SHP77 treated with DMSO at 0.1 percent for 48 hours (cell line): ENCODE measurements at places on chromosomes 2 and 18.

DNA sequence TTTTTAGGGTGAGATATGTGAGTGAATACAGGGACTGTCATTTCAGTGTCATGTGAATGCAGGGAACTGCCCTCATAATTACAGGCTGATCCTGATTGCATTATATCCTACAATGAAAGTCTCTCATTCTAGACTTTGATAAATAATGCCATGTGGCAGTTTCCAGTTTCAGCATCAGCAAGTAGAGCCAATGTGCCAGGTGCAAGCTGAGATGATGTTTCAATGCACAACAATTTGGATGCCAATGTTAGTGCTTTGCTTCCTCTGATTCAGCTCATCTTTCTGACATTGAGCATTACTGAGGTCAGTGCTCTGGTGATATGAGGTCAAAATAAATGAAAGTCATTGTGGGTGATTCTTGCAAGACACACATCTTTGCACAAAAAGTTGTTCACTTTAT, 63.7 kb upstream of the TFPI start:
- DNase-seq: no peak

DNA sequence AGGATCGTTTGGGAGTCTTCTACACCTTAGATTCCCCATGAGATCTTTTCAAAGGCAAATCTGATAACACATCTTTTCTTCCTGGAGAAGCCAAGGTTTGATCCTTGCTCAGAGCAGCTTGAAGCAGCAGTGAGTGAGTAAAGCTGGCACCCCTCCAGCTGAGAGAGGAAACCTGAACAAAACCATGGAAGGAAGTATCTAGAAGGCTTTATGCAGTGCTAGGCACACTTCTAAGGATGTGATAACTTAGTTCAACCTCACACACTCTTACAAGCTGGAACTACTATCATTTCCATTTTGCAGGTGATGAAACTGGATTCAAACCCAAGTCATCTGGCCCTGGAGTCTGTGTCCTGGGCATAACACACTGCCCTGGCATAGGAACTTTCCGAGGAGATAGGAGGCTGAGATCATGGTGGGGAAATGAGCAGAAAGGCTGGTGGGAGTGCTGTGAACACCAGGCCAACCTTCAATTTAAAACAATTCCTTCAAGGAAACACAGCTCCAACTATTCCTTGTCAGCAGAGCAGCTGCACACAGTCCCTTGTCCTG, 71.2 kb downstream of the CTAGE1 start:
- no peak for DNase-seq

- no peak for DNase-seq
Observed at GRCh38 chr18:57131101-57131500, 15.8 kb upstream of the BOD1L2 start.

DNA sequence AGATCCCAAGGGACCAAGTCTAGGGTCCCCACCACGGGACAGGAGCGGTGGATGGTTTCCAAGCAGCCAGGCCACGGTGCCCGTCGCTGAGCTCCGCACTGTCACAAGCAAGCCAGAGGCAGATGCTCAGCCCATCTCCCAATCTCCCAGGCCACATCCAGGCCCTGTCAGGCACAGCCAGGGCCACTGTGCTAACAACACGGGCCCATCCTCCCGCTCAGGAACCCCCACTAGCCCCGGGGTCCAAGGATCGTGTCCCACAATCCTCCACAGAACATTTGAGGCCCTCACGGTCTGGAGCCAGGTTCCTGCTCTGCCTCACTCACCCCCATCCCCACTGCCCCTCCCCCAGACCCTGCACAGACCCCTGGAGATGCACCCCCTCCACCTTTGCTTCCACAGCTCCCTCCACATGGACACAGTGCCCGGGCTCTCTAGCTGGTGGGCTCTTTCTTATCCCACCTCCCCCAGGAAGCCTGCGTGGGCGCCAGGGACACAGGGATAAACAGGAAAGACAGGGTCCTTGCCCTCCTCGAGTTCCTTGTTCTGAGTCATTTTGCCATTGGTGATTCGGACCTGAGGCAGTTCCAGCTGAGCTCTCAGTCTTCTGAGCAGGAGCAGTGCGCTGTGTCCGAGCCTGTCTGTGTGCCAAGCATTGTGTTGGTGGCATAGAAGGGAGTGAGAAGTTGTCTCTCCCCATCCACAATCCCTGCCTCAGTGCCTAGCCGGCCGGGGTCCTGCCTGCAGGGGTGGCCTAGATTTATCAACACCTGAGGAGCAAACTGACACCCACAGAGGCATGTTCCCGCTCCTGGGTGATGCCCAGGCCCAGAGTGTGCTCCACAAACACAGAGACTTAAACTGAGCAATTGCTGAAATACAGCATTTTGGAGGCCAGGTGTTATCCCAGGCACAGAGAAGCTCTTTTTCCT, 7.0 kb downstream of the CROCC2 start:
- no peak for DNase-seq

- DNase-seq: no peak
Observed at GRCh38 chr2:234415706-234416105, 81.2 kb downstream of the ARL4C start.

GRCh38 chr18:76620321-76621170, 125.5 kb upstream of the ZNF516 start:
- DNase-seq: peak; percentile 39

DNA sequence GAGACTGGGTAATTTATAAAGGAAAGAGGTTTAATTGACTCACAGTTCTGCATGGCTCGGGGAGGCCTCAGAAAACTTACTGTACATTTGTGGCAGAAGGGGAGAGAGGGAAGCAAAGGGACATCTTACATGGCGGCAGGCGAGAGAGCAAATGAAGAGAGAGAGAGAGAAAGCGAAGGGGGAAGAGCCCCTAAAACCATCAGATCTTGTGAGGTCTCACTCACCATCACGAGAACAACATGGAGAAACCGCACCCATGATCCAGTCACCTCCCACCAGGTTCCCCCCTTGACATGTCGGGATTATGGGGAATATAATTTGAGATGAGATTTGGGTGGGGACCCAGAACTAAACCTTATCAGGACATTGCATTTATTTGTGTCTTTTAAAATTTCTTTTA, 75.9 kb downstream of the ACSL3 start:
- no peak for DNase-seq

GRCh38 chr18:78603102-78603983, 376.3 kb upstream of the SALL3 start:
- DNase-seq: no peak

- DNase-seq: no peak
Observed at GRCh38 chr2:23745726-23746105, 181.2 kb downstream of the ATAD2B start.

DNA sequence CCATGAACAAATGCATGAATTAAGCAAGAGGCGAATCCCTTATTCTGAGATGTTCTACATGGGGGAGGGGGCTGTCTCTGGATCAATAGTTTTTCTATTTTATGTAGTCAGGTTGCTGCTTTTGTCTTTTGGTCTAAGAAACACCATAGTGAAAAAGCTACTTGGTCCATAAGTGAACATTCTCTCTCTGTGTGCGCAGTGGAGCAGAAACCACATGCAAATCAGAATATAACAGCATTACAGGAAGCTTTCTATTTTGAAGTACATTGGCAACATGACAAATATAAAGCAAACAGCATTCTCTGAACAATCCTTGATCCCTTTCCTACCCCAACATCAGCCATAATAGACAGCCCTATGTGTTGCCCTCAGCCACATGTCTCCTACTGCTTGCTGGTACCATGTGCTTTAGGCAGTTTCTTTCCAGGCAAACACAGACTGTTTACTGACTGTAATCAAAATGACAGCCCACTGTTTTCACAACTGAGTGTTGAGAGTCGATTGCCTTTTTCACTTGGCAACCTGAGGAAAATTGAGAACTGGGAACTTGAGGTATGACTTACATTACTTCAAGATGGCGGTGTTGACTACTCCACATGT, 10.6 kb downstream of the SCN3A start:
- DNase-seq: no peak

DNA sequence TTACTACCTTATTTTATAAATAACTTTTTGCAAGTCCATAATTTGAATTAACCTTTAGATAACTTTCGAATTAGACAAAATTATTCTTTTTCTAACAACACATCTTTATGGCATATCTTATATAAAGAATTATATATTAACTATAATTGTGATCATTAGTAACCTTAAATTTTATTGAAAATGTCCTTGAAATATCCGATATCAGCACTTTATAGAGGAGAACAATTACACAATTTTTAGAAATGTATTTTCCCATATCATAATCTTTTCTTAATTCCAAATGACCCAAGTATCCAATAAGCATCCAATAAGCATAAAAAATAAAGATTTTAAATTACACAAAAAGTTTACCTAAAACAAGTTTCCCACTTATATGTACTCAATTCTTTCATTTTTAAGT, 7.3 kb upstream of the GCC2 start:
- no peak for DNase-seq

DNA sequence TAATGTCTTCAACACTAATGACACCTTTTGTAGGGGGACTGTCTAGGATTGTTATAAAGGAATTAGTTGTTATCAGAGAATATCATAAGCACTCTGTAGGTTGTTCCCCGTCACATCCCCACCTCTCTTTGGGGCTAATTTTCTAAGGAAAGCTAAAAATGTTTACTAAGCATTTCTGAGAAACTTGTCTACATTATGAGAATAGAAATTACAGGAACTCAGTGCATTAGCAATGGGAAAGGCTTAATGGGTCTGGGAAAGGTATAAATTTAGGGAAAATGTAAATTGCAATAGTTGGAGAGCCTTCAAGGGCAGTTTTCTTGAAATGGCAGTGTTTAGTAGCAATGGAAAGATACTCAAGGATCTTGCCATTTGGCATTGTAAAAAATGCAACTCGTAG, 257.2 kb upstream of the NRP2 start:
- no peak for DNase-seq

DNA sequence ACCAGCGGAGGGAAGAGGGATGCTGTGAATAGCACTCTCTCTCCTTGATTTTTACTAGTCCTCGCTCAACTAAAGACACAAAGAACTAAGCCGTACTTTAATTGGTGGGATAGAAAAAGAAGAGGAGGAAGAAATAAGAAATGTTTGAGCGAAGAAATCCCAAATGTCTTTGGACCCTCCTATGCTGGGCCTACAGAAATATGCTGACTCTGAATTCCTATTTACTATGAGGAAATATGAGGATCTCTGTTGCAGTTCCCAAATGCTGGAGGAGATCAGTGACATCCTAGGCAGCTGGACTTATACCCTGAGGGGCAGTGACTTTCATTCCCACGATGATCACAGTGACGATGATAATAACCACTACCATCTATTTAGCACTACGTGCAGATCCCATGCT, 16.6 kb upstream of the PIEZO2 start:
- DNase-seq: no peak

GRCh38 chr2:240303896-240304745, 131.3 kb upstream of the GPC1 start:
- DNase-seq: no peak

GRCh38 chr2:45287045-45287444, 277.8 kb upstream of the SIX2 start:
- DNase-seq: no peak

DNA sequence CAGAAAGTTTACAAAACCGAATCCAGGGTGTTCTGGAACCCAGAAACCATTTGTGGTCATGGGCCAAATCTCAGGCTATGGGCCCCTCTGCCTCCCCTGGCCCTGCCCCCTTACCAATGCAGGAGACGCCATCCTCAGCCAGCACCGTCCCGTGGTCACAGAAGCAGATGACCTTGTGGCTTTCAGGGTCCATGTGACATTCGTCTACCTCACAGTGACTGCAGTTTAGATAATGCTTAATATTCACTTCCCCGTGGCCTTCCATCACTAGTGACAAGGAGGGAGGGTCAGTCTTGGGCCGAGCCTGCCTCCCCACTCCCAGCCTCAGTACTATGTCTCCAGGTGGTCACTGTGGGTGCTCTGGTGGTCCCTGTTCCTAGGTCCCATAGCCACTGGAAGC, 111.6 kb downstream of the CLIP4 start:
- DNase-seq: no peak

DNA sequence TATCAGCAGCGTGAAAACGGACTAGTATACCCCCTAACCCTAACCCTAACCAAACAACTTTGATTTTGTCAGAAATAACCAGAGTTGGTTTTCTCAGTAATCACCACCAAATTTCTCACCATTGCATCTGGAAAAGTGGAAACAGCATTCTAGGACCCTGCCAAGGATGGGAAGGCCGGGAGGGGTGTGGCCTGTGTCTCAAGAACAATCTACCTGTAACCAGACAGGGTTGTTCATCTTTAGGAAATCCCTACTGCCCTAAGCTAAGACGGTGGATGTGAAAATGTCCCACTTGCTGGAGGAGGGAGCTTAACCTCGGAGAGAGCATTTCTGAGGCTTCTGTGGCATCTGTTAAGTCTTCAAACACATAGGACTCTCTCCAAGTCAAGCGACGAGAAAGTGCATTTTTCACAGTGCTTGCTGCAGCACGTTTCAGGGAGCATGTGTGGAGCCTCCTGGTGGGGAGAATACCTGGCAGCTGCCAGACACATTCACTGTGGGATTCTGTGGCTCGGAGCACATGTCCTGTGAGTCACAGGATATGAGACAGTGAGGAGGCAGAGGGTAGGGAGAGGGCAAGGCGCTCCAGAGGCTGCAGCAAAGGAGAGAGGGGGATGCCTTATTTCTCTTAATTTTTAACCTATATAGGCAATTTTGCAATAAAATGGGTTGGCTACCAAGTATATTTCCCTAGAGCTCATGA, 207.5 kb downstream of the SPP2 start:
- DNase-seq: peak; percentile 38

GRCh38 chr2:190205657-190206056, 114.0 kb downstream of the HIBCH start:
- DNase-seq: no peak

GRCh38 chr2:96090196-96090926, 26.0 kb downstream of the ADRA2B start:
- DNase-seq: no peak

DNA sequence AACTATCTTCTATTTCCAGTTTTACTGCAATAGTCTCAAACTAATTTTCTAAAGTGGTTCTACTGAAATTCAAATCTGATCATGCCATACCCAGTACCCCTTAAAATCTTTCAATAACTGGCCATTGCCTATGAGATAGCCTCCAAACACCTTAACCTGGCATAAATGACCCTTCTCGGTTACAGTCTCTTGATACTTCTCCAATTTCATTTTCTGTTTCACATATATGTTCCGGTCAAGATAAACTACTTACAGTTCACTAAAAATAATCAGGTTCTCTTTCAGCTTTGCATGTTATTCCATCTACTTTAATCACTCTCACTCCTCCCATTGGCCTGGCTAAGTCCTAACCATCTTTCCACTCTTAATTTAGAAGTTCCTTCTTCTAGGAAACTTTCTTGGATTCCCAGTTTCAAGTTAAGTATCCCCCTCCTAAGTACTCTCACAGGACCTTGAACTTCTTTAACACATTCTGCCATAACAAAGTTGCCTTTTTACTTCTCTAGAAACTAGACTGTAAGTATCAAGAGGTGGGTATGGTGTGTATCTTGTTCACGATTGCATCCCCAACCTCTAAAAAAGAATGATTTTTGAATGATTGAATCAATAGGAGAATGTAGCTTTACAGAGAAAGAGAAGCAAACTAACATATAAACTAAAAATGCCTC, 110.2 kb upstream of the RBBP8 start:
- DNase-seq: no peak
